AG10803 (cell line): ENCODE measurements at places on chromosomes 7 and 10.

GRCh38 chr7:78635026-78635793, 818.3 kb downstream of the MAGI2 start:
- no peak for DNase-seq

DNA sequence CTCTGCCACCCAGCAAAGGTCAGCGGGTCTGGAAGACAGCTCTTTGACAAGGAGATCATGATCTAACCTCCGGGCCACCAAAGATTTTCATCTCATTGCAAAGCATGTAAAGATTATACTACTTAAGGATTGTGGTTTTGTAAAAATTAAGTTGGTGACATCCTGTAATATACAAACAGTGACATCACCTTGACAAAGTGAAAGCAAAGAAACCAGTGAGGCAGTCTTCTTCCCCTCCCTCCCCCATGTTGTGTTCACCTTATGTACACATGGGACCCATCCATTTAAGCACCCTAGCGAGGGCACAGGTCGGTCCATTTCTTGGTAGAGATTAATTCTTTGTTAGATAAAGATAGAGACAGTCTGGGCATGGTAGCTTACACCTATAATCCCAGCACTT, 3.9 kb downstream of the MDH2 start:
- DNase-seq = no peak

GRCh38 chr10:23099816-23100215, 4.4 kb downstream of the MSRB2 start:
- no peak for DNase-seq

- peak; percentile 41 for DNase-seq
Measured at GRCh38 chr10:29648114-29648982, 13.6 kb upstream of the SVIL start.

DNA sequence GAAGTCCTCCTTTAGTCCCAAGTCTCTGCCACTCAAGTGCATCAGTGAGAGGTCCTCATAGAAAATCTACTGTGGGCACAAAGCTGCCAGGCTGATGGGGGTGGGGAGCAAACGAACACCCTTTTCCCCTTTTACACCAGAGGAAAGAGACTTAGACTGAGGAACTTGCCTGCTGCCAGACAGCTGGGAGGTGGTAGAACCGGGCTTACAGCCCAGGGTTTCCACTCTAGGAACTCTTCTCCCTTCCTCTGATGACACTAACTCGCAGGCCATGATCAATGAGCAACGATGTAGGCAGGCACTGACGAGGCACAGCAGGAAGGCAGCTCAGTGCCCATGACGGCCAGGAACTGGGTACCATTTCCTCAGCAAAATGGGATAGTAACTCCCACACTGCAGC, 11.0 kb upstream of the SH2D4B start:
- no peak for DNase-seq

DNA sequence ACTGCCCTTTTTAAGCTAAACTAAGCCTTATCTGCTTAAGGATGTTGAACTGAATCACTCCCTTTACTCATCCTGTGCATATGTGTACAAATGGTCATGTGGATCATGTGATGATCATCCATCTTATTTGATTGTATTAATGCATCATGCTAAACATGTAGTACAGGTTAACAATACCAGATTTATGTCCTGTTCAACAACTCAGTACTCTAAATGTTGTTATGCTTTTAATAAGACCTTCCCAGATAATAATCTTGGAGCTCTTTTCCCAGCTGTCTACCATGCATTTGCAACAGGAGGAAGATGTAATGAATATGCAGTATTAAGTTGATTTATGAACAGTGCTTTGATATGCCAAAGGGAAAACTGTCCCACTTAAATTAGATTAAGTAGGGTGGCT, 318.0 kb downstream of the BICC1 start:
- DNase-seq = no peak

GRCh38 chr7:103538964-103539709, 93.1 kb upstream of the SLC26A5 start:
- no peak for DNase-seq

DNA sequence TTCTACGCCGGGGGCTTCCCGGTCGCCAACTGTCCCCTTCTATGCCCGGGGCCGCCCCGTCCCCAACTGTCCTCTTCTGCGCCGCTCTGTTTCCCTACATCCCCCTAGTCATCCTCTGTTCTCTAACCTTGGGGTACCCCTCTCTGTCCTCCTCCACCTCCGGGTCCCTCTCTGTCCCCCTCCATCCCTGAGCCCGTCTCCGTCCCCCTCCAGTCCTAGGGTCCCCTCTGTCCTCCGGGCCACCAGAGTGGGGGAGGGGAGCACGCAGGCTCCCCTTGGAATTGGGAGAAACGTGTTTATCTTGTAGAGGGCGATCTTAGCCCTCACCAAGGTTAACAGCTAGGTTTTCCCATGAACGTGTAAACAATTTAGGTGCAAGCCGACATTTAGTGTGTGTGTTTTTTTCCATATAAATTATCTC, 852 bp upstream of the KLF6 start:
- peak; percentile 57 for DNase-seq

- DNase-seq = no peak
Measured at GRCh38 chr7:23472046-23472445, 1.8 kb upstream of the IGF2BP3 start.

DNA sequence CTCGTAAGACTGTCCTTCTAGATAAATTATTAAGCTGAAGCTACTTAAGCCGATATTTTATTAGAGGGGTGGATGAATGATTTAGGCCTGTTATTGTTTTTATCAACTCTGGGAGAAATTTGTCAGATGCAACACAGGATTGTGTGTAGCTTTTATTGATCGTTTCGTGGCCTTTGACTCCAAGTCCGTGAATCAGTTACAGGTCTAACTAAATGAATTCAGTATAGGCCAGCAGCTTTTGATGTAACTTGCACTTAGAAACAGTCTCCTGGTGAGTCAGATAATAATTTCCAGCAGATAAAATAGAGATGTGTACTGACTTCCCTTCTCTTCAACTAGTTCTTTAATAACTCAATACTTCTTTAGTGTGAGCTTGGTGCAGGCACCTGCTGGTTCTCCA, 341.7 kb upstream of the SMIM30 start:
- no peak for DNase-seq

DNA sequence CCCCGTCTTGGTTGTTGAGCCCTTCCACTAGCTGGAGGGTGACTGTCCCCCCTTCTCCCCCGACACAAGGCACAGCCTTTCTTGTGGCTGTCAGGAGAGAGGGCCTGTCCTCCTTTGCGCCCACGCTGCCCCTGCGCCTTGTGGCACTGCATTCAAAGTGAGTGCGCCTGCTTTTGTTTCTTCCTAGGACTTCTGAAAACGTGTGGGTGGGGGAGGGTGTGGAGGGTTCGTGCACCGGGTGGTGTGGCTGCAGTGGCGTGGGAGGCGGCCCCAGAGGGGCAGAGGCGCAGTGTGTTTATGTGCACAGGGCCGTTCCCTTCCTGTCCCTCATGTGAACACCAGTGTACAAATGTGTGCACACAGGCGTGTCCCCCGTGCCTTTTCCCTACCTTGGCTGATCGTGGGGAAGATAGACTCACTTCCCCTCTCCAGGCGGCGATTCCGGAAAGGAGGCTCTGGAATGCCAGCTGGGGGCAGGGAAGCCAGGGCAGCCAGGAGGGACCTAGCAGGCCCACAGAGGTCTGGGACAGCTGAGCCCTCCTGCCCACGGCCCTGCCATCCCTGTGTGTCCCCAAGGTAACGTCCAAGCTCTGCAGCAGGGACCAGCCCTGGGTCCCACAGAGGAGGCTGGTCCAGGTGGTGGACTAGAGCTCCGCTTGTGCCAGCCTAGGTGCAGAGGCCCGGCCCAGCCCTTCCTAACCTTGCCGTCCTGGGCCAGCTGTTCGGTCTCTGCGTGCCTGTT, 88.8 kb downstream of the LHPP start:
- no peak for DNase-seq

- no peak for DNase-seq
Measured at GRCh38 chr7:35418716-35419390, 165.0 kb upstream of the TBX20 start.

DNA sequence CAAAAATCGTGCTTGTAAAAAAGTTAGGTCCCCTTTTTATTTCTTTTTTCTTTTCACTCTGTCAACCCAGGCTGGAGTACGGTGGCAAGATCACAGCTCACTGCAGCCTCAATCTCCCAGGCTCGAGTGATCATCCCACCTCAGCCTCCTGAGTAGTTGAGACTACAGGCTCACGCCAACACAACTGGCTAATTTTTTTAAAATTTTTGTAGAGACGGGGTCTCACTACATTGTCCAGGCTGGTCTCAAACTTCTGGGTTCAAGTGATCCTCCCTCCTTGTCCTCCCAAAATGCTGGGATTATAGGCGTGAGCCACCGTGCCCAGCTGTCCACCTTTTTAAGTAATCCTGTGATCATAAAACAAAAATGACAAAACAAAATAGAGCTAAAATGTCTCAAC, 19.4 kb upstream of the ARHGAP12 start:
- DNase-seq = no peak

DNA sequence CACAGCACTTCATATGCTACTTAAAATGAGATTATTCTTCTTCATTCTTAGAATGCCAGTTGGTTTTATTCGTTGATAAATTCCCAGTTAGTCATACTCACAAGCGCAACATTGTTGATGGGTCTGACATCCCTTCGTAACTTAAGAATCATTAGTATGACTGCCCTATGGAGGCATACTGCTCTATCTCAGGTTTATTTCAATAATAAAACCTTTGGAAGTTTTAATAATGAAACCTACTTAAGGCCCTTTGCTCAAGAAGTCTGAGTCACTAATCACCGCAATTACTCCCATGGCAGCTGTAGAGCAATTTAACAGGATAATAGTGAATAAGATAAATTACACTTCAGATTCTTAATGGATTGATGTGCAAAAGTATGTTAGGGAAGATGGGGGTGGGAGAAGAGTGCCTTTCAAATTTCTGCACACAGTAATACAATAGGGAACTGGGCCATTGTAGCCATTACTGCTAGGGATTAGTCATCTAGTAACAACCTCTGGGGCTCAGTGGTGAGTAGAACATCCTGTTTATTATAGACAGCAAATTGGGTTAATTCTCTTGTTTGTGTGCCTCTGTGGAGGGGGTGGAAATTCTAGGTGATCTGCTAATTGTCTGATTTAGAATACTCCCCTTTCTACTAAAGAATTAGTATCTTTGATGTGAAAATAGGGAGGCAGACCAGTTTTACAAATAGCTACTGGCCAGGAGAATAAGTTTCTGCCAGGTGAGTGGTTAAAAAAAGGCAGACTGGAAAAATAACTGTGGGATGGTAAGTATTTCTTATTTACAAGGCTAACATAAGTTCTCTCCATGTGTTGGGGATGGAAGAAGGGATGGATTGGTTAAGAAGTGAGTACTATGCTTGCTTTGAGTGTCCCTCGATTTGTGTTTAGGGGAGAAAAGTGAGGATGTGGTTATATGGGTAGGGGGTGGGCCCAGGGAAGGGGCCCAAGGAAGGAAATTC, 74.5 kb upstream of the VKORC1L1 start:
- peak; percentile 44 for DNase-seq

DNA sequence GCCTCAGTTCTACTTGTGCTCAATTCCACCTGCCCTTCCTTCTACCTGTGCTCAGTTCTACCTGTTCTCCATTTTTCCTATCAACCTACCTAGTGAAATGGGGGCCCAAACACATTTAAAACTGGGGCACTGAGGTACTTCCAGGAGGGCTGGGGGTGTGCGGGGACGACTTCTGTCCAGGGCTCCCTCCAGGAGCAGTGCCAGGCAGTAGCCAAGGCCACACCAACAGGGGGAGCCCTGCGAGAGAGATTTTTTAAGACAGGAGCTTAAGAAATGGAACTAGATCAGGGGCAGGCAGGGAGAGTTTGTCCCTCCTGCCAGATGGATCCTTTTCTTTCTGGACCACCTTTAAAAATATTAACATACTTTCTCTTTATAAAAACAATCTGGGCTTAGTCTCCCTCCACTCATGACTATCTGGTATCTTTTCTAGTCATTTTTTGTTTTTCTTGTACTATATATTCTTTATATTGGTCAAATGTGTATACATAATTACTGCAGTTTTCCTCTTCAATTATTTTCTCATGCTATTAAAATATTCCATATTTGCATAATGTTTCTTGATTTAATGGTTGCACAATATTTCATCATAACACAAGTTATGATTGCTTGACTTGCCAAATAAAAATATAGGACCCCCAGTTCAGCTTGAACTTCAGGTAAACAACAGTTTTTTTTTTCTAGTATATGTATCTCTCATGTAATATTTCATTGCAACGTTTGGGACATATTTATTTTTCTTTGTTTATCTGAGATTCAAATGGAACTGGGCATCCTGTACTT, 47.3 kb upstream of the INSYN2A start:
- peak; percentile 31 for DNase-seq

DNA sequence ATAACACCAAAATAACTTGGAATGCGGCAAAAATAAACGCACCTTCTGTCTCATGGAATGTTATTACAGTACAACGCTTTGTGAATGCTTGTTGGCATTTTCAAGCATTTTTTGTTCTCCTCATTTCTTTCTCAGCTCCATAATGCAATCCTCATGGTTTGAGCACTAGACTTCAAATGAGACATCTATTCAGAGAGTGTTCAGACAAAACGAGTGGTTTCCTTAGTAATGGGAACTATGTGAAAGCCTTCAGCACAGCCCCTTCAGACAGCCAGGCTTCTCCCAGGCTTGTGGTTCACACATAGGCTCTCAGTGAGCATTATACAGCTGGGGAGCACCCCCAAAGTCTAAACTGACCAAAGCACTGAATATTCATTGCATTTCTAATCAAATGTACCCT, 8.6 kb upstream of the LRRN3 start:
- peak; percentile 87 for DNase-seq

GRCh38 chr7:83541187-83541960, 107.6 kb downstream of the SEMA3E start:
- no peak for DNase-seq

GRCh38 chr7:16504019-16504418, 22.6 kb upstream of the LRRC72 start:
- DNase-seq = no peak

DNA sequence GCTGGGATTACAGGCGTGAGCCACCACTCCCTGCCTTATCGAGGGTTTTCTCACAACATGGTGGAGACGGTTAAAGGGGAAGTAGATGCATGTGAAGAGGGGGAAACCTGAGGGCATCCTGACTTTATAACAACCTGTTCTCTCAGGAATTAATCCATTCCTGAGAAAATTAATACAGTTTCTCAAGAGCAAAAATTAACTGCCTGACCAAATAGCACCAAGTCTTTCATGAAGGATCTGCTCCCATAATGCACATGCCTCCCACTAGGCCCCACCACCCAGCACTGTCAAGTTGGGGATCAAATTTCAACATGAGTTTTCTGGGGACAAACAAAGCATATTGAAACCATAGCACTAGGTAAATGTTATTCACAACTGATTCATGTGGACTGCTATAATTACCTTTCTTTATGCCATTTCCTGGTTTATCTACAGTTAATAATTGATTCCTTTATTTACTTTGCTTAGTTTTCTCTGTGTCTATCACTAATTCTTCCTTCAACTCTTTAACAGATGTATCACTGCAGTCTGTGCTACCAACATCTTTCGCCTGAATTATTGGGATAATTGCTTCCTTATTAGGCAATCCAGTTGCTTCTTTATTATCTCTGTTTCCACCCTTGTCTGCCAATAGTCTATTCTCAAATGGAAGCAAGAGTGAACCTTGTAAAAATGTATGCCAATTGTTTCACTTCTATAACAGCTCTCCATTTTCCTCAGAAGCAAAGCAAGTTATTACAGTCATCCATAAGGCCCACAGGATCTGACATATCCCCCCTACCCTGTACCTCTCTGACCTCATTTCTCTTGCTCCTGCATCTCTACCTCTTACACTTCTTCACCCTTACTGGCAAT, 12.9 kb upstream of the MICU1 start:
- no peak for DNase-seq
